ENCODE measurements at places on chromosomes 1 and 21.

DNA sequence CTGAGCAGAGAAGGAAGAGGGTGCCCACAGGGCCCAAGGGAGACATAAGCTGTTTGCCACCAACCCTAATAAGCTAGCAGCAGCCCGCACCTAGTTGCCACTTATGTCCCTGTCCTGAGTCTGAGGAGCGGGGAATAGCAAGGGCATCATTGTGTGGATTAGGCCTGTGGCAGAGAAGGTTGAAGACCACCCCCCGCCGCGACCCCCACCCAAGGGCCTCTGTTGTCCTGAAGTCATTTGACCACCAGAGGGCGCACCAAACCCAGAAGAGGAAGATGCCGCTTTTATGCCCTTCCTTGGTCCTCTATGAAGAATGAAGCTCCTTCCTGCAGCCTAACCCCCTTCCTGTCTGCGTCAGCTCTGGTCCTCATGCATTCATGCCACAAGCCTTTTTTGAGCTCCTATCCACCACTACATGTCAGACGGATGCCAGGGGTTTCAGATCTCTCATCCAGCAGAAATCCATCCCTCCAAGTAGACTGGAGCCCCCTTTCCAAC is 16.6 kb downstream of the RHBG start:
- no peak overlapping the region for H3K4me3 ChIP-seq
- DNase-seq, result no peak
- H3K27me3 ChIP-seq, result peaks cover 18% of the 10 kb centered on the region
- no peaks in the 10 kb centered on the region for H3K36me3 ChIP-seq
- H3K27ac ChIP-seq, result no peak overlapping the region

DNA sequence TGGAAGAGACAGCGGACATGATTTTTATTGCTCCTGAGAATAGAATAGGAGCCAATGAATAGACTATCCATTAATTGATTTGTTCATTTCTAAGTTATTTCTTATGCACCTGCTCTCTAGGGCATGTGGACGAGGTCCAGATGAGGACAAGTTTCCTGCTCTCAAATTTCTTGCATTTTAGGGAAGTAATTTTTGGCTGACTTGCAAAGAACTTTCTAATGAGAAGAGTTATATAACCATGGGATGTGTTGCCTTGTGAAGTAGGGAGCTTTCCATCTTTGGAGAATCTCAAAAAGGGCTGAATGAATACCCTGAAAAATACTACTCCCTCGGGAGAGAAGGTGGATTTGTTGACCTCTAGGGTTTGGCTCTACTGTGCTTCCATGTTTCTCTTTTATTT is 243.0 kb downstream of the KIF26B start:
- H3K27me3 ChIP-seq, result no peaks in the 10 kb centered on the region
- DNase-seq, result no peak
- no peaks in the 10 kb centered on the region for H3K36me3 ChIP-seq
- no peak overlapping the region for H3K4me3 ChIP-seq
- no peaks in the 10 kb centered on the region for H3K4me1 ChIP-seq
- H3K27ac ChIP-seq, result no peak overlapping the region

DNA sequence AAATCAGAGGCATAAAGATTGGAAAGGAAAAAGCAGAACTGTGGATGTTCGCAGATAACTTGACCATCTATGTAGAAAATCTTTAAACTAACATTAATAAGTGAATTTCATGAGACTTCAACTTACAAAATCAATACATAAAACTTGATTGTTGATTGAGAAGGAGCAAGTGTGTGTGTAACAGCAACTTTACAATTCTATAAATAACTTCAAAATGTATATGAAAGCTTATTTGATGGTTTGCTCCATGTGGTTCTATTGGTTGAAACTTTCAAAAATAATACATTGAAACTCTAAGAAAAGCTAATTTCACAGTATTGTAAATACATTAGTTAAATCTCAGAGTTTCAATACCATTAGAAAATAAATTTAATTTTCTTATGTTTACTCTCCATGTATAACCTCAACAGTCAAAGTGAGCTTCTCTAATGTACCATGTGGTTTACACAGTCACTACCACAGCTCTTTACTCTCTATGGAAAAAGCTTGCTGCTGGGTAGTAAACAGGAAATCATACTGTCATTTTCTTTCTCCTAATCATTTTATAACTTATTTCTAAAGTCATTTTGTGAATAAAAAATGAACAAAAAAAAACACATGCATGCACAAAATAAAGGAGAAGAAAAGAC is 12.0 kb downstream of the AKT3 start:
- H3K27ac ChIP-seq, result no peak overlapping the region
- no peaks in the 10 kb centered on the region for H3K27me3 ChIP-seq
- no peaks in the 10 kb centered on the region for H3K36me3 ChIP-seq
- no peaks in the 10 kb centered on the region for H3K4me1 ChIP-seq

DNA sequence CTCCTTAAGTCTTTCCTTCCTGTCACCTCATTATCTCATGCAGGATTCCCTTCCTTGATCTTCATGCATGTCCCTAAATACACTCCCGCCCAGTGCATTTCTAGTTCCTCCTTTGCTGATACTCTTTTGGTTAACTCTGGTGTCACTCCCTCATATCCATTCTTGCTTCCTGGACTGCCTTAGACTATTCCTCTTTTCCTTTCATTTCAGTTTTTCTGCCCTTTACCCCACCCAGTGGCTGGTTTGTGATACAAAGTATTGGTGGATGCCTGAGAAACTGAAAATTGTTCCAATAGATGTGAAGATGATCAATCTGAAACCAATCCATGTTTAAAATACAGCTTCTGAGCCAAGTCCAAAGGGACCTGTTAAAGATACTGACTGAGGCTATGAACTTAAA is 553.8 kb upstream of the CAMK1G start:
- H3K4me3 ChIP-seq, result no peak overlapping the region
- no peaks in the 10 kb centered on the region for H3K27me3 ChIP-seq
- no peak overlapping the region for H3K27ac ChIP-seq
- no peaks in the 10 kb centered on the region for H3K36me3 ChIP-seq
- no peaks in the 10 kb centered on the region for H3K4me1 ChIP-seq
- DNase-seq, result no peak

GRCh38 chr1:181104042-181104789 is 15.7 kb downstream of the IER5 start:
- DNase-seq, result no peak
- no peak overlapping the region for H3K27ac ChIP-seq
- H3K4me1 ChIP-seq, result peaks cover 5% of the 10 kb centered on the region

- no peaks in the 10 kb centered on the region for H3K36me3 ChIP-seq
- no peak for DNase-seq
- H3K4me3 ChIP-seq, result no peak overlapping the region
- no peak overlapping the region for H3K27ac ChIP-seq
- H3K27me3 ChIP-seq, result no peaks in the 10 kb centered on the region
- peaks cover 5% of the 10 kb centered on the region for H3K4me1 ChIP-seq
These were observed 231.9 kb downstream of the TOMM20 start for GRCh38 chr1:234896477-234897389.

DNA sequence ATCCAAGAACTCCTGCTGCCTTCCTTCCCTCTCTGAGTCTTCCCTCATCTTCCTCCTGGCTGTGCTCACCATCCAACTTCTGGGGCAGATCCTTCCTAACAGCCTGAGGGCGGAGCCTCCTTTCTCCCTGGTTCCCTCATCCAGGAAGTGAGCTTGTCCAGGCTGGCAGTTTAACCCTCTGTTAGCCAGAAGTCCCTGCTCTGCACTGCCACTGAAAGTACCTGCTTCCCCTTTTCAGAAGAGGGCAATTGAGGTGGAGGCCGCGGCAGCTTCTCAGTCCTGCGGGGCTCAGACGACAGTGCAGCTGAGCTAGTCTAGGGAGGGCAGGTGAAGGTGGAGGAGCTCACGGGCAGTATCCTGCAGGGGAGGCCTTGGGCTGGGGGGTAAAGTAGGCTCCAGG is 149.1 kb downstream of the FCRL5 start:
- H3K27ac ChIP-seq, result no peak overlapping the region
- no peak overlapping the region for H3K4me3 ChIP-seq
- H3K27me3 ChIP-seq, result no peaks in the 10 kb centered on the region
- no peaks in the 10 kb centered on the region for H3K36me3 ChIP-seq
- DNase-seq, result no peak

Data from iPS DF 6.9 (cell line).